ENCODE measurements at places on chromosomes 11 and 22. TPM values are rescaled to one million over a fixed set of nuclear protein-coding genes. Genes with fewer than 3 reads are reported as not detected.

Gene ARFIP2
- total RNA-seq: 56.6 TPM

Gene P4HA3
- 49.8 TPM for total RNA-seq

Gene MRGPRX3
- not detected for total RNA-seq

Gene ABCC8
- total RNA-seq: 1.4 TPM

Gene FAM76B
- total RNA-seq: 8.7 TPM

Gene MYO18B
- 0.15 TPM for total RNA-seq

Gene FAM83F
- total RNA-seq: not detected

Gene MFRP
- not detected for total RNA-seq

Gene TMEM86A
- 0.29 TPM for total RNA-seq
